Brain microvascular endothelial cell (primary cell): ENCODE measurements at places on chromosomes 11 and 22.

GRCh38 chr11:35814720-35815305 is 129.0 kb upstream of the LDLRAD3 start:
- no peak for DNase-seq

DNA sequence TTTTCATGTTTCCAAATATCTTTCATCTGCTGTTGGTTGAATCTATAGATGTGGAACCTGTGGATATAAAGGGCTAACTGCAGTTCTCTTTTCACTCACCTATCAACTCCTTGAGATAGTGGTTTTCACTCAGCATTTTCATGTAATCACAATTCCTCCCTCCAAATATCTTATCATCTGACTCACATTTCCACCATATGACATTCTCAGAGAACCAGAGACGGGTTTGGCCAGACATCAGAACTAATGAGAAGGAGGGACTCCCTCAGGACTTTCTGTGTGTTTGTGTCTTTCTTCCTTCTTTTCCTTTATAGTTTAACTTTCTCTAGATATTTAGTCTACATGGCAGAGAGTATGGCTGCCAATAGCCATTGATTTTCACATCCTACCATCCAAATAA is 134.8 kb upstream of the DDI1 start:
- DNase-seq, result no peak

GRCh38 chr22:50696251-50696798 is 23.7 kb downstream of the SHANK3 start:
- DNase-seq, result no peak

DNA sequence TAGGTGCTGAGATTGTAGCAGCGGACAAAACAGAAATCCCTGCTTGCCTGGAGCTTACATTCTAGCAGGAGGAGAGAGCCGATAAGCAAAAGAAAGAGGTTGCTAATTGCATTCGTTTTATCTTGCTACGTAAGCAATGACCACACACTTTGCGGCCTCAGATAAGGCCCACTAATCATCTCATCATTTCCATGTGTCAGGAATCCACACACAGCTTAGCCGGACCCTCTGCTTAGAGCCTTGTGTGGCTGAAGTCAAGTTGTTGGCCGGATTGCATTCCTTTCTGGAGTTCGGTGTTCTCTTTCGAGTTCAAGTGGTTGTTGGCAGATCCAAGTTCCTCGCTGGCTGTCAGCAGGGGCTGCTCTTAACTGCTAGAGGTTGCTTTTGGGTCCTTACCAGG is 101.6 kb downstream of the CHST1 start:
- no peak for DNase-seq

- DNase-seq, result peak; percentile 13
These were observed 2.9 kb downstream of the SRPRA start for GRCh38 chr11:126265811-126266210.

- DNase-seq, result no peak
These were observed 5.6 kb upstream of the WT1 start for GRCh38 chr11:32440916-32441315.

DNA sequence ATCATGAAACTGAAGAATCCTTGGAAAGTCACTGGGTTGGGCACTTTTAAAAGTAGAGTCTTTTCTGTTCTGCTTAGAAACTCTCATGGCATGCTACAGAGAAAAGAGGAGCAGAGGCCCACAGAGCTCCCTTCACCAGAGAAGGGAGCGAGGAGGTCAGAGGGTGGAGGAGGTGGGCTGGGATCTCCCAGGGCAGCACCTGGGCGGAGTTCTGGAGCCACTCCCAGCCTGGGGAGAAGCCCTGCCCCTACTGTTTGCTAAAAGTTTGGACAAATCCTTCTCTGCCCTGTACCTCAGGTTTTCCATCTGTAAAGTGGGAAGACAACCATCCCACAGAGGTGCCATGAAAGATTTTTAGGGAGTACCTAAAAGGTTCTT is 299.1 kb downstream of the KIRREL3 start:
- no peak for DNase-seq

- DNase-seq, result no peak
These were observed 38.2 kb downstream of the TRIOBP start for GRCh38 chr22:37734964-37735451.

DNA sequence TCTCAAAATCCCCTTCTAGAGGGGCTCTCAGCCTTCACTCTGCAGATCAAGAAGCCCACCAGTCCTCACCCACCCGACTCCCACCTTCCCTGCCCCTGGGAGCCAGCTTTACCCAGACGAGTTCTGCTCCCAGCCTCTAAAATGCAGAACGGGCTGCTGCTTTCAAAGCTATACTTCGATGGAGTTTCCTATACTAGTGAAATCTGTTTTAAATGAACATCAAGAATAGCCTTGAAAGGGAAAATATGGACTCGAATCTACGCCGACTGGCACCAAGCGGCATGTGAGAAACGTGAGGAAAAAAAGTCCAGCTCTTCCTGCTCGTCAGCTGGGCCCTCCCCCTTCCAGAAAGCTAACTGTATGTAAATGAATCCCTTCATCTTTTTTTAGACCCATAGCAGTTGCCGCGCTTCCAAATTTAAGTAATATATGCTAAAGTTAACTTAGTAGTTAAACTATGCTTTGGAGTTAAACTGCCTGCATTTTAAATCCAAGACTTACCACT is 211.7 kb downstream of the NTM start:
- DNase-seq, result no peak

- no peak for DNase-seq
These were observed 1051.2 kb downstream of the TBC1D22A start for GRCh38 chr22:47813661-47814060.

GRCh38 chr11:57320719-57321387 is 3.9 kb downstream of the TNKS1BP1 start:
- DNase-seq, result no peak

DNA sequence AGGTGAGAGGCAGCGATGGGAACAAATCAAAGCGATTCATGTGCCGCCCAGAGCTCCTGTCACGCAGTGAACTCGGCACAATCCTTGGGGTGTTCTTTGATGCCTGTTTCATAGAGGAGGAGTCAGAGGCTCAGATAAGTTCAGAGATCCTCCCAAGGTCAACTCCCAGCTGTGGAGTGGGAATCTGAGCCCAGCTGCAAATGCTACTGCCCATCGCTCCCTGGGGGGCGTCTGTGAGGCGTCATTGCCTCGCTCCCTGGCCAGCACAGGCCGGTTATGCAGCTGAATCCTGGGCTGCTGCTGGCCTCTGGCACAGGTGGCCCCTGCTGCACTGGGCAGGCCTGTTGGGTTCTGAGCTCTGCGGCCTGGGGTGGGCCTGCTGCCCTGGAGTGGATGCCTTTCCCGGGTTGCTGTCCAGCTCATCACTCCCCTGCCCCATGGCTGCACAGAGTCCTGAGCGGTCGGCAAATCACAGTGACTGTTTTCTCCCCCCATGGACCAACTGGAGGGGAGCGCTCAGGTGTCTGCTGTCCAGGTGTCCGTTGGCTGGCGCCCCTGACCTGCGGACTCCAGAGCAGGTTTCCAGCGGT is 36.3 kb upstream of the SHISAL1 start:
- peak; percentile 38 for DNase-seq

DNA sequence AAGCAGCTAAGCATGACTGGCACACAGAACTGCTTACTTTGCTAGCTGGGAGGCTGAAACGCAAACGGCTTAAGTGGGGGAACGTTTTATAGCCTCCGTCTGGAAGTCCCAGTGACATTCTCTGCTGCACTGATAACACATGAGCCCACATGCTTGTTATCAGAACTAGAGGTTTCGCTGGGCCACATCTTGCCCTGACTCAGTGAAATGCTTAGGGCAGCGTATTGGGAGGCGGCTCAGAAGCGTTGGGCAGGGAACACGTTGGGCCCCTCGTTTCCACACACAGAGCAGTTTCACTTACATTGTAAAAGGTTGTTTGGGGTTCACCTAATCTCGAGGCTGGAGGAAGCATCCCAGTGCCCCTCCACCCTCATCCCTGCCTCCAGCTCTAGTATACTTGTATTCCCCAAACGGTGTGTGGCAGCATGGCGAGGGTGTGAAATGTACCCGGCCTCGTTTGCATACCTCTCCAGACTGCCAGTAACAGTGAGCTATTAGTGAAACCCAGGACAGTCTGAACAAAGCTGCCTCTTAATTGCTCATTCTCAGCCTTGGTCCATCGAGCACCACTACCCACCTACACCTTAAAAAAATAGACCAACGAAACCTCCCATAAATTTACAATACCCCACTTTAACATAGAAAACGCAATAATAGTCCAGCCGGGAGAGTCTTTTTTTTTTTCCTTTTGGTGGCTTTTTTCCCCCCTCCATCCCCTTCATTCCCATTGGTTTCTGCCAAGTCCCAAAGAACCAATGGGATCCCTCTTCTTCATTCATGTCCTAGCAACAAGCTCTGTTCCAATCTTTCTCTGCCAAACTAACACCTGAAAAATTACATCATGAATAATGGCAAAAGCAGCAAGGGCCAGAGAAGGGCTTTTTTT is 218.8 kb upstream of the SORL1-AS1 start:
- no peak for DNase-seq

DNA sequence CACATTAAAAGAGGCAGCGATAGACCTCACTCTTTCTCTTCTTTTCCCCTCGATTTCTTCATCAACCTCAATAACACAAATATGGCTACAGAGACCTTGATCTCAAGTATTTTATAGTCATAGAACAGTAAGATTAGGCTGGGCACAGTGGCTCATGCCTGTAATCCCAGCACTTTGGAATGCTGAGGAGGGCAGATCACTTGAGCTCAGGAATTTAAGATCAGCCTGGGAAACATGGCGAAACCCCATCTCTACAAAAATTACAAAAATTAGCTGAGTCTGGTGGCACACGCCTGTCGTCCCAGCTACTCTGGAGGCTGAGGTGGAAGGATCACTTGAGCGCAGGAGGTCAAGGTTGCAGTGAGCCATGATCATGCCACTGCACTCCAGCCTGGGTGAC is 14.6 kb downstream of the SLN start:
- DNase-seq, result no peak

- no peak for DNase-seq
These were observed 44.6 kb downstream of the KCNQ1OT1 start for GRCh38 chr11:2655016-2655719.

GRCh38 chr11:118078911-118079411 is 2.1 kb downstream of the TMPRSS4 start:
- no peak for DNase-seq

GRCh38 chr22:36577019-36577418 is 48.1 kb upstream of the EIF3D start:
- DNase-seq, result peak; percentile 89

DNA sequence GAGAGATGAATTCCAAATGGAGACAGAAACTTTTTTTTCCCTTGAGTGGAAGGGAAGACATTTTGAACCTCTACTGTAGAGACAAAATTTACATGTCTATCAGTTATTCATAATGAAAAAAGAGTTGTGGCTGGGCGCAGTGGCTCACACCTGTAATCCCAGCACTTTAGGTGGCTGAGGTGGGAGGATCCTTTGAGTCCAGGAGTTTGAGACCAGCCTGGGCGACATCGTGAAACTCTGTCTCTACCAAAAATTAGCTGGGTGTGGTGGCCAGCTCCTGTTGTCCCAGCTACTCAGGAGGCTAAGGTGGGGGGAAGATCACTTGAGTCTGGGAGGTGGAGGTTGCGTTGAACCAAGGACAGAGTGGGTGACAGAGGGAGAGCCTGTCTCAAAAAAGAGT is 4.1 kb downstream of the EED start:
- no peak for DNase-seq

DNA sequence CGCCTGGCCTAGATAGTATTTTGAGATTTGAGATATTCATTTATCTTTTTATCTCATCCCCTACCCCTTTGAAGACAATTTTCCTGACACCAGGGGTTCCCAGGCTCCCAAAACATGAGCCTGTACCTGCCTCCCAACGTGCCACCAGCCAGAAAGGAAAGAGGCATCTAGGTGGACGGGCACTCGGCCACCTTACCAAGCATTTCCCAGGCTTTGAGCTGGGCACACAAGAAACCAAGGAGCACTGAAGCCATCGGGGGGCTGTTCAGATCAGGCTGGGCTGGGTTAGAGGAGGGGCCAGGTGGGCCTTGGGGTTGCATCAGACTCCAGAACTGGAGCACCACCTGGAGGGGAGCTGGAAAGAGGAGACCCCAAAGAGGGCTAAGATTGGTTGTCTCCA is 28.5 kb upstream of the BAIAP2L2 start:
- DNase-seq, result no peak

GRCh38 chr22:38129021-38129420 is 18.5 kb upstream of the BAIAP2L2 start:
- no peak for DNase-seq

- DNase-seq, result no peak
These were observed 1.3 kb downstream of the PIK3C2A start for GRCh38 chr11:17206463-17206862.

GRCh38 chr22:37457093-37457893 is 28.9 kb downstream of the MFNG start:
- DNase-seq, result peak; percentile 51

GRCh38 chr11:128664317-128664716 is 29.6 kb upstream of the FLI1 start:
- no peak for DNase-seq

- no peak for DNase-seq
These were observed 207.0 kb downstream of the DDX10 start for GRCh38 chr11:108871867-108872266.

DNA sequence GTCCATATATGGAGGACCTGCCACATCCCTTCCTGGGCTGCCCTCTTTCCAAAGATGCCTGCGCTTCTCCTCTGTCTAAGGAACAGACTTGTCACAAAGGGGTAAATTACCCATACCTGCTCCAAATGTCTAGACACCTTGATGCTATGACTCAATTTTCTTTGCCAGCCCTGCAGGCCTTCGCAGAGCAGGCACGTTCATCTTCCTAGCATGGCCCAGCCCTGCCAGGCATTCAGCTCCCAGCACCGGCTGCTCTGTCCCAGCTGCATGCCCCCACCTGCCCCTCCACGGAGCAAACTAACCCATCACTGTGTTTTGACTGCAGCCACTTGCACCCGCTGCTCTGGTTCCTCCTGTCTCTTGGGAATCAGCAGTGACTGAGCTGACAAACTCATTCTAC is 526.1 kb downstream of the MIAT start:
- no peak for DNase-seq

DNA sequence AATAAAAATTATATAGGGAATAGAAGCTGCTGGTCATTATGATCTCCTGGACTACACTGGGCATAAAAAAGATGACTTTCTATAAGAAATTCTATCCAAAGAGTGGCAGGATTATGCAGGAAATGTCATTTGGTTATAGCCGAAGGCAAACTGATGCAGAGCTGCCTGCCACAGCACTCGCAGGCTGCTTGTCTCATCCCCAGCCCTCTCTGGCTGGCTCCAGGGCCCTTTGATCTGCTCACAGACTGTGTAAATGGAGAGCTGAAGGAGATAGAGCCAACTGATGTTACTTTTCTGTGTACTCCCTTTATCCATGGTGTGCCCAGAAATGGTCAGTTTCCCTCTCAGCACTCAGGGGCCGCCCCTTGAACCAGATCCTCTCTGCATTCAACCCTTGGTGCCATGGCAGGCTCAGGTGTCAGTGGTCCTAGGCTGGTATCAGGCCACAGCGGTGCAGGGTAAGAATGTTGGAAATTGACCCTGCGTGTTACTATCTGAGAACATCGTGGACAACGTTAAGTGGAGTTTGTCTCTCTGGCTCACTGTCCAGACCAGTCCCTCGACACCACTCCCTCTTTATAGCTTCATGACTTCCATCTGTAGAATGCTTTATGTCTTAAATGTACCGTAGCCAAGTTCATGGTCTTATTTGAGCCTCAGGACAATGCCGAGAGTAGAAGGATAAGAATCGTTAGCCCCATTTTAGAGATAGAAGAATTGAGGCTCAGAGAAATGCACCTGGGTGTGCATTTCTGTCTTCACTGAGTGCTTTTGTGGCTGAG is 27.8 kb downstream of the TEAD1 start:
- no peak for DNase-seq

- no peak for DNase-seq
These were observed 169.3 kb downstream of the CTTN start for GRCh38 chr11:70567680-70568034.

- DNase-seq, result no peak
These were observed 66.6 kb downstream of the ATXN10 start for GRCh38 chr22:45738206-45738605.

GRCh38 chr11:70072461-70072860 is 5.7 kb upstream of the ANO1 start:
- DNase-seq, result no peak
